ENCODE measurements at places on chromosomes 5 and 9.
A peak's percentile ranks its signal among the peaks of the same experiment; 100 is the strongest.

DNA sequence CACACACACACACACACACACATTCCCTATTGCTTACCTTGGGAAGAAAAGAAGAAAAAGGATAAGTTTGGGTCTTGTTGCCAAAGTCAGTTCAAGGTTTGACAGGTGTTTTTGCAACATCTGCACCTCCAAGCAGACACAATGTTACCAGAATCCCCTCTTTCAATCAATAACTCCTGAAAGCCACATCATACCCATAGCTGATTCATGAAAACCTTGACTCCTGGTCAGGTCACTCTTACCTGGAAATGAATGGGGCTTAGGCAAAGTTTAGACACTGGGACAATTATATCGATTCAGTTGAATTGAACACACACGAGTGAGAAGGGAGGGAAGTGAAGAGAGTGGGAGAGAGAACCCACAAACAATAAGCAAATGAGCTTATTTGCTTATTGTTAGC lies 27.0 kb downstream of the IL9 start:
- DNase-seq = no peak

DNA sequence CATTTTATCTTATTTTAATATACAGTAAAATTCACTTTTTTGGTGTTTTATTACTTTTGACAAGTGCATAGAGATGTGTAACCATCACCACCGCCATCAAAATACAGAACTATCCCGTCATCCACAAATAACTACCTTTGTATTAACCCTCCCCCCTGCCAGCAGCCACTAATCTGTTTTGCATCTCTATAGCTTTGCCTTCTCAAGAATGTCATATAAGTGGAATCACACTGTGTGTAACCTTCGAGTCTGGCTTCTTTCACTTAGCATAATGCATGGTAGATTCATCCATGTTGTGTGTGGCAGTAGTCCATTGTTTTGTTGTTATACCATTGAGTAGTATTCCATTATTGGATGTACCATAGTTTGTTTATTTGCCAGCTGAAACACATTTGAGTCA lies 98.8 kb downstream of the BOD1 start:
- no peak for DNase-seq

- no peak for DNase-seq
These were observed 9.5 kb downstream of the ISL1 start for GRCh38 chr5:51392689-51393199.

GRCh38 chr9:116792271-116792670 lies 105.2 kb downstream of the TRIM32 start:
- no peak for DNase-seq

DNA sequence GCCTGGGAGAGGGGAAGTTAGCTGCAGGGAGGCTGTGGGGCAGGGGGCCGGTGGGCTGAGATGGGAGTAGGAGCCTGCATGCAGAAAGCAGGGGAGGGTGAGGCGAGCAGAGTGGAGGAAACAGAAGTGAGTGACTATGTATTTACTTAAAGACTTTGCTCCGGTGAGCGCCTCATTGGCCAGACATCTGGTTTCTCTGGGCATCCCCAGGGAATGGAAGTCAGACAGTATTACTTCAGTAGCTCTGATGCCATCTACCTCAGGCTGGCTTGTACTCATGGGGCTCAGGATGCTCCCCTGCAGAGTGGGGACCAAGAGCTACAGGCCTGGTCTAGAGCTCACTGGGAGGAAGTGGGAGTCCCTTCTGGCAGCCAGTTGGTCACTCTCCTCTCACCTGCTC lies 78.2 kb upstream of the ARAP3 start:
- no peak for DNase-seq

- no peak for DNase-seq
These were observed 7.2 kb upstream of the MYORG start for GRCh38 chr9:34383904-34384303.

DNA sequence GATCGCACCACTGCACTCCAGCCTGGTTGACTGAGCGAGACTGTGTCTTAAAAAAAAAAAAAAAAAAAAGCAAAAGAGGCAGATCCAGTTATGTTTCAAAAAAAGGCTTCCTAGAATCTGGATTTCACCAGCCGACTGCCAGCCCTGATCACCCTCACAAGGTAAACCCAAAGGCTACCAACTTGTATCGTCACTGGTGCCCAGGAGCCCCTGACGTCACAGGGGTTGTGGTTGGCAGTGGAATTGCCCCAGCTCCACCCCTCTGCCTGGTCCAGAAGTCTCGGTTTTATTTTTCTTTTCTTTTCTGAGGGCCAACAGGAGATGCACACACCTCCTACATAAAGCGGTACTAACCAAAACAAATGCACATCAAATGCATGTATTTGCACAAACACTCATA lies 6.0 kb upstream of the LMX1B start:
- no peak for DNase-seq

- no peak for DNase-seq
These were observed 516.6 kb downstream of the RAB3C start for GRCh38 chr5:59099270-59099994.

GRCh38 chr5:53343187-53343586 lies 137.2 kb upstream of the FST start:
- no peak for DNase-seq

GRCh38 chr9:21558615-21559401 lies 76.7 kb upstream of the IFNE start:
- no peak for DNase-seq

DNA sequence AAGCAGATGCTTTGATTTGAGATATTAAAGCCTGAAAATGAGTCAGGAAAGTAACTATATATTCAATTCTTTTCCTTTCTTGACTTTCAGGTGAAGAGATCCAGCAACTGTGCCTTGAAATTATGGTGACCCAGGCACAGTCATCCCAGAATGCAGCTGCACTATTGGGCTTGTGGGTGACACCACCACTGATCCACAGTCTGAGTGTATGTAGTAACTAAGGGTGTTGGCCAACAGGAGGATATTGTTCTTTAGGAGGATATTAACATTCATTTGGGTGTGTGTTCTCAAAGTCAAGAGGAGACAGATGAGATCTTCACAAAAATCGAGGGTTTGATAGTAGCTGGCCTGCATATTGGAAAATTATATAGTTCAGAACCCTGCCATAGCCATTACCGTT lies 53.2 kb downstream of the HACD4 start:
- DNase-seq = no peak

- no peak for DNase-seq
These were observed 15.7 kb downstream of the UNC13B start for GRCh38 chr9:35177520-35177919.

- DNase-seq = no peak
These were observed 153.3 kb downstream of the EFNA5 start for GRCh38 chr5:107517185-107518033.

DNA sequence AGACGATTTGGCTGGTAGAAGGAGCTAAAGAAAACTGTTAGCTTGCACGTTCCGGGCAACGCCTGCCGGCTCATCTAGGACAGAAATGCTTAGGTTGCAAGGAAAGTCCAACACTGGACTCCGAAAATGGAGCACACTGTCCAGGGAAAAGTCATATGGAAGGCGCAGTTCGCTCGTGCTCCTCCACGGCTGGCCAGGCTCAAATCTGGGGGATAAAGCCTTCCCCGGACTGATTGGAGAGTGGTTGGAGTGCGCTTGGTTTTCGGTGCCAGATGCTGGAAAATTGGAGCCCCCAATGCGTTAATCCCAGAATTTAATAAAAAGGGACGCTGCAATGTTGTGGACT lies 955 bp downstream of the CDH6 start:
- DNase-seq = no peak

DNA sequence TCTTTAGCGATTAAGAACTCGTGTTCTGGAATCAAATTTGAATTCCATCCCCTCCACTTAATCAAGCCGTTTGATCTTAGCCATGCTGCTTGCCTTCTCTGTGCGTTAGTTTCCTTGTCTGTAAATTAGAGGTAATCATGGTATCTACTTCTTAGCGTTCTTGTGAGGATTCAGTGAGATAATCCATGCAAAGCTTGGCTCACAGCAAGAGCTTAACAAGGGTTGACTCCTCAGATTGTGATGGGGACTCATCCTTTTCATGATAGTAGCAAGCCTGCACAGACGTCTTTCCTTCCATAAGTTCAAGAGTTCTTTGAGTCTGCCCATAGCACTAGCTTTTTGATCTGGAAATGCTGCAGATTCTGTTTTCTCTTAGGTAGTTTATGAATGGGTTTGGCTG lies 72.8 kb downstream of the TRIO start:
- DNase-seq = no peak

DNA sequence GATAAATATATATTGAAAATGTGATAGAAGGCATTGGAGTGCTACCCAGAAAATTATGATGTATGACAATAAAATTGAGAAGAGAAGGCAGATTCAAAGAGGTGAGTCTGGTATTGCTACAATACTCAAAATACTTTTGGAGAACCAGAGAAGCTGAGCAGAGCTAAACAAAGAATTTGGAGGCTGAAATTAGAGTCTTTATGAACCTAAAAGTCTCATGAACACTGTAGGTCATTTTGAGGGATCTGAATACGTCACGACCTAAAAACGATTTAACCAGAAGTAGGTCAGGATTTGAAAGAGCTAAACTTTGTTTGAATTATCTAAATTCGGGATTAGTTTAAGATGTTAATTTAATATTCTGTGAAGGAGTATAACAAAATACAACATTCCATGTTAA lies 182.4 kb upstream of the CDH9 start:
- no peak for DNase-seq

DNA sequence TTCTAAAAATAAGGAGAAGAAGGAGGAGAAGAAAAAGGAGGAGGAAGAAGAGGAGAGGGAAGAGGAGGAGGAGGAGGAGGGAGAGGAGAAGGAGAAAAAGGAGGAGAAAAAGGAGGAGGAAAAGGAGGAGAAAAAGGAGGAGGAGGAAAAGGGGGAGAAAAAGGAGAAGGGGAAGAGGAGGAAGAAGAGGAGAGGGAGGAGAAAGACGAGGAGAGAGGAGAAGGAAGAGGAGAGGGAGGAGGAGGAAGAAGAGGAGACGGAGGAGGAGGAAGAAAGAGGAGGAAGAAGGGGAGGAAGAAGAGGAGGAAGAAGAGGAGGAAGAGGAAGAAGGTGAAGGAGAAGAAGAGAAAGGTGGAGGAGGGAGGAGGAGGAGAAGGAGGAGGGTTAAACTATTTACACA lies 210.2 kb upstream of the TRPM3 start:
- no peak for DNase-seq

- DNase-seq = no peak
These were observed 74.1 kb upstream of the PIK3R1 start for GRCh38 chr5:68141494-68141893.

- no peak for DNase-seq
These were observed 294.8 kb upstream of the KIF2A start for GRCh38 chr5:62011089-62011664.

GRCh38 chr9:34505370-34506120 lies 17.2 kb downstream of the ENHO start:
- DNase-seq = no peak

- peak; percentile 56 for DNase-seq
These were observed 45.3 kb downstream of the STK10 start for GRCh38 chr5:172142709-172143215.

DNA sequence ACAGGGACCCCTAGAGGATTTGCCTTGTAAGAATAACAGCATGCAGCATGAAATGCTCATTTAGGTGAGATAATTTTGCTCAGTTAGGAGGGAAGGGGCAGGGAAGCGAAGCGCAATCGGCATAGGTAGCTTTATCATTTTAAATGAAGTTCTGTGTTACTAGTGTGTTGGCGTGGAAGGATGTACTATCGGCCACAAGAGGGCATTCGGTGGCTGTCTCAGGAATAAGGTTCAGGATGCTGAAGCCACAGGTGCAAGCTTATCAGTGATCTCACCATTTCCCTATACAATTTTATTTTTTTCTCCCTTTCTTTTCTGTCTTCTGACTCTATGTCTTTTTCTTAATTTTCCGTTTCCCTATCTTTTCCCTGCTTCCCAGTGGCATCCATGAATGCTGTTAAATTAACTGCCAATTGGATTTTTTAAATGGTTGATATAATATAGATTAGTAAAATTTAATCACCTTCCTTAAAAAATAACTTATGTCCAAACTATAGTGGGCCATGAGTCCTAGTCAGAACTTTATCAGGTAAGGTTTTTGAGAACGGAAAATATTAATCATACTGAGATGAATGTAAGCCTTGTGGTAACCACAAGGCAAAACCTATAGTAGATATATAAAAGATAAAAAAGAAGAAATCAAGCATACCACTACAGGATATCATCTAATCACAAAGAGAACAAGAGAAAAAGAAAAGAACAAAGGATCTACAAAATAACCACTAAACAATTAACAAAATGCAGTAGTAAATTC lies 1.2 kb upstream of the INSL6 start:
- peak; percentile 34 for DNase-seq

- DNase-seq = no peak
These were observed 330.7 kb upstream of the ADAMTSL1 start for GRCh38 chr9:18143073-18143745.
